Activated naive CD4-positive, alpha-beta T cell treated with anti-CD3 and anti-CD28 coated beads for 36 hours (primary cell): ENCODE measurements at places on chromosomes 1 and 21. TPM values are rescaled to one million over a fixed set of nuclear protein-coding genes. Genes with fewer than 3 reads are reported as not detected.

GRCh38 chr1:59290193-59290949, 6.5 kb upstream of the FGGY start:
- peak; percentile 35 for DNase-seq

IQCC gene
- total RNA-seq, result 4.8 TPM

CYP4X1 gene
- not detected for total RNA-seq

MPL gene
- total RNA-seq, result not detected

DNA sequence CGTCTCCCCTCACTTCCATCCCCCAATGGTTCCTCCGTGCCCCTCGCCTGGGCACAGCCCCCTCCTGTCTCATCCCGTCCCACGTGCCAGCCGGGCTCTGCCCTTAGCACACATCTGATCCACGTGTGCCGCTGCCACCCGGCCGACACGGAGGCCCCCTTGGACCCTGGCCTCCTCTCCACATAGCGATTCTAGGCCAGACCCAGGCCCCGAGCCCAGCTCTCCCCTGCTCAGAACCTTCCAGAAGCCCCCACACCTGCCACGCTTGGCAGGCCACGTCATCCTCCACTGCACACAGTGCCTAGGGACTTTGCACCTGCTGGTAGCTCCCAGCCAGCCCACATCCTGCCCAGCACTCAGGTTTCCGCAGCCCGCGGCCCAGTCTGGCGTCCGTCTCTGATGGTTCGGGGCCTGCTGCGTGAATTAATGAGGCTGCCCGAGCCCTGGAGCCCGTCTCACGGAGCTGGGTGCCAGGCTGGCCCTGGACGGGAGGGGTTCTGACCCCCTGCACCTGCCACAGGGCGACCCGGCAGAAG, 20.1 kb downstream of the PLCH2 start:
- DNase-seq, result peak; percentile 15

- peak; percentile 1 for DNase-seq
These were observed 342.1 kb downstream of the MATN1 start for GRCh38 chr1:30381266-30381665.

NUAK2 gene
- total RNA-seq, result 11.2 TPM

PADI3 gene
- not detected for total RNA-seq

- peak; percentile 84 for DNase-seq
These were observed 877 bp downstream of the IRF2BP2 start for GRCh38 chr1:234608911-234609690.

DNA sequence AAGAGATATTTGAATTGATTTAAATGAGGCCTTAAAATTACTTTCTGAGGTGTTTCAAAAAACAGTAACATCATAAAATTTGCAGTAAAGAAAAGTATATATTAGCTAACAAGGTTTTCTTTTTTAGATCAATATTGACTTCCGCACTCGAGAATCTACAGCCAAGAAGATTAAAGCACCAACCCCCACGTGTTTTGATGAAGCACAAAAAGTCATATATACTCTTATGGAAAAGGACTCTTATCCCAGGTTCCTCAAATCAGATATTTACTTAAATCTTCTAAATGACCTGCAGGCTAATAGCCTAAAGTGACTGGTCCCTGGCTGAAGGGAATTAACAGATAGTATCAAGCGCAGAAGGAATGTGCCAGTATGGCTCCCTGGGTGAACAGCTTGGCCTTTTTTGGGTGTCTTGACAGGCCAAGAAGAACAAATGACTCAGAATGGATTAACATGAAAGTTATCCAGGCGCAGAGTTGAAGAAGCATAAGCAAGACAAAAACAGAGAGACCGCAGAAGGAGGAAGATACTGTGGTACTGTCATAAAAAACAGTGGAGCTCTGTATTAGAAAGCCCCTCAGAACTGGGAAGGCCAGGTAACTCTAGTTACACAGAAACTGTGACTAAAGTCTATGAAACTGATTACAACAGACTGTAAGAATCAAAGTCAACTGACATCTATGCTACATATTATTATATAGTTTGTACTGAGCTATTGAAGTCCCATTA, 3.6 kb downstream of the RGS1 start:
- DNase-seq, result no peak

GRCh38 chr21:38314558-38314957, 57.8 kb downstream of the KCNJ15 start:
- no peak for DNase-seq
